ENCODE measurements at places on chromosomes 3 and 15. TPM values are rescaled to one million over a fixed set of nuclear protein-coding genes. Genes with fewer than 3 reads are reported as not detected.

Gene OXSM
- 5.9 TPM for total RNA-seq

Gene C3orf80
- total RNA-seq, result not detected

Gene ALDH1A2
- 22.1 TPM for total RNA-seq

Gene GABRB3
- total RNA-seq, result not detected

Gene TMCO5A
- not detected for total RNA-seq

Gene MAPKBP1
- 35.8 TPM for total RNA-seq

Gene CCDC39
- not detected for total RNA-seq

Gene ELL3
- 15.0 TPM for total RNA-seq

Gene CFAP100
- not detected for total RNA-seq

Gene NR1I2
- total RNA-seq, result not detected

Gene P2RY1
- total RNA-seq, result 17.9 TPM

Gene SLC22A14
- total RNA-seq, result 0.49 TPM

Gene IMPG2
- total RNA-seq, result 0.25 TPM

Gene CHRFAM7A
- total RNA-seq, result not detected

Gene IL17RE
- 15.2 TPM for total RNA-seq

Gene ASTE1
- total RNA-seq, result 3.7 TPM

Gene EFHB
- 0.49 TPM for total RNA-seq
